ENCODE measurements at places on chromosomes 6 and 20. TPM values are rescaled to one million over a fixed set of nuclear protein-coding genes. Genes with fewer than 3 reads are reported as not detected.

DNA sequence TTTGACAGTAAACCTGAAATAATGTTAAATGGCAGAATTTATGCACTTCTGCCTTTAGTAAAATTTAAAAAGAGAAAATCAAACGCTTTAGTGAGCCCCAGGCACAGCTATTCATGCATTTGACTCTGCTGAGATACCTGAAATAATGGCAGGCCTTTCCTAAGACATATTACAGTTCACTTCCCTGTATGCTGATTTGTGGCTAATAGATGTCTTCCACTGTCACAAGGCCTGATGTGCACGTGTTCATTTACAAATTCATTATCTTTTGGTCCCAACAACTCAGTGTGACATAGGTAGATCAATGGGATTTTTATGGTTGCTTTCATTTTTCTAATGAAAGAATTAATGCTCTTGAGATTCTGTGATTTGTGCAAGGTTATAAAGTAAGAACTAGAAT, 449.7 kb upstream of the RGS17 start:
- DNase-seq: no peak

- DNase-seq: no peak
Measured at GRCh38 chr6:7237653-7238188, 75.3 kb downstream of the SSR1 start.

DNA sequence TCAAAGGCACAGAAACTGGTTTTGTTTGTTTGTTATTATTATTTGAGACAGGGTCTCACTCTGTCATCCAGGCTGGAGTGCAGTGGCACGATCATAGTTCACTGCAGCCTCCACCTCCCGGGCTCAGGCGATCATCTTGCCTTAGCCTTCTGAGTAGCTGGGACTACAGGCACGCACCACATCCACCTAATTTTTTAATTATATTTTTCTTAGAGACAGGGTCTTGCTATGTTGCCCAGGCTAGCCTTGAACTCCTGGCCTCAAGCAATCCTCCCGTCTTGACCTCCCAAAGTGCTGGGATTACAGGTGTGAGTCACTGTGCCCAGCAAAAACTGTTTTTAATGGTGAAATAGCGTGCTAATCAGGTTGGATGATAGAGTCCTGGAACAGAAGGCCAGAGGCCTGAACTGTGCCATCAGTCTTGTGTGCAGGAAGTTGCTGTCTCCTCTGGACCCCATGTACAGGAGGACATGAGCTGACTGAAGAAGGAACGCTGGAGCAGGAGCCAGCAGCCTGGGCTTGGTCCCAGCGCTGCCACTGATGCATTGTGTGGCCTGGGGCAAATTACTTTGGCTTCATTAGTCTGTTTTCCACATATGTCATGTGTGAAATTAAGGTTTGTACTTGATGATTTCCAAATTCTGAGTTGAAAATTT, 4.9 kb downstream of the TM9SF4 start:
- DNase-seq: no peak

- no peak for DNase-seq
Measured at GRCh38 chr6:26502165-26502564, 2.1 kb downstream of the BTN1A1 start.

DNA sequence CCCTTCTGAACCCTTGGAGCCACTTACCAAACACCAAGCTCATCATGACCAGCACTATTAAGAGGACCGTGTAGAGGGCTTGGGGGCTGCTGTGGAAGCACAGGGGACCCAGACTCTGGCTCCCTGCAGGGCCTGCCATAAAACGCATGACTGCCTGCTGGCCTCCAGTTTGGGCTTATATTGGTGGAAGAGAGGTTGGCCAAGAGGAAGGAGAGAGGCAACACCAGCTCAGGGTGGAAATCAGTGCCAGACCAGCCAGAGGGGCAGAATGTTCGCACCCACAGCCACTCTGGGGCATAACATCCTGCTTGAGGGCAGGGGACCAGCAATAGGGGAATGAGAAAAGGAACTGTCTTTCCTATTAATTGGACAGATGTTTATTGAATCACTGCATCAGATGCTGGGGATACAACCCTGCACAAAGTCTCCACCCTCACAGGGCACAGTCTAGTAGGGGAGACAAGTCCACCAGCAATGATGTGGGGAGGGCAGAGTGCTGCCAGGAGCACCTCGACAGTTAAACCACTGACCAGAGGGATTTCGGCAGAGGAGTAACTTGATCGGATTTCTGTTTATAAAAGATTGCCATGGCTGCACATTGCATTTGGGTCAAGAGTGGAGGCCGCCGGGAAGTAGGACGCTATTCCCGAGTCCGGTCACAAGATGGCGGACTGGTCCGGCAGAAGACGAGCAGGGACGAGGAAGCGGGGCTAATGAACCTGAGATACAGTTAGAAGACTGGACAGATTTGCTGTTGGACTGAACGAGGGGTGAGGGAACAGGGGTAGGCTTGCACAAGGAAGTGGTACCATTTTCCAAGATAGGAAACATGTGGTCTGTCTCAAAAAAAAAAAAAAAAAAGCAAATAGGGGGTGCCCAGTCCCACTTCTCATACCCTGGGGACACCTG, at the start of gene LY6G5C:
Gene LY6G5C (minus strand): TSS at position 842 of the 909 bp plus-strand sequence. CDS start 694 bp downstream, at position 148.
- DNase-seq: peak; percentile 88

GTSF1L gene
- not detected for total RNA-seq

- peak; percentile 50 for DNase-seq
Measured at GRCh38 chr6:35804996-35805736, at the start of gene LHFPL5. TSS of gene LHFPL5 (plus strand) at chr6:35805352. CDS start at chr6:35805671, 319 bp downstream.

- no peak for DNase-seq
Measured at GRCh38 chr6:11810854-11811643, 32.4 kb upstream of the ADTRP start.

- no peak for DNase-seq
Measured at GRCh38 chr6:156880913-156881312, 103.7 kb downstream of the ARID1B start.

DNA sequence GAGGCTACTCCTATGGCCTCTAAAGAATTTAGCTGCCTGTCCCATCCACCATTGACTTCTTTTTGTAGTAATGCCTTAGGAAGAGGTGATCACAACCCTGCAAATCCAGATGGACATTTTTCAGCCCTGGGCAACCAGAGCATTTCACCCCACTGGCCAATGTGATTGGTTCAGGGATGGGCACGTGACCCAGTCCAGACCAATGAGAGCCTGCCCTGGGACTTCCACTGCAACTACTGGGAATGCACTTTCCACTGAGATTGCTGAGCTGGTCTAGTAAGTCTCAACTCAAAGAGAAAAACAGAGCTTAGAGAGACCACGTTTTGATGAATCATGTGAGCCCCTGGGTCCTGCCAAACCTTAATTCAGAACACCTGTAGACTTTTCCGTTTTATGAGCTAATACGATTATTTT, 8.9 kb upstream of the UBE2V1 start:
- DNase-seq: no peak

SNAP25 gene
- not detected for total RNA-seq

- DNase-seq: no peak
Measured at GRCh38 chr6:56796196-56796532, 153.5 kb upstream of the DST start.

DNA sequence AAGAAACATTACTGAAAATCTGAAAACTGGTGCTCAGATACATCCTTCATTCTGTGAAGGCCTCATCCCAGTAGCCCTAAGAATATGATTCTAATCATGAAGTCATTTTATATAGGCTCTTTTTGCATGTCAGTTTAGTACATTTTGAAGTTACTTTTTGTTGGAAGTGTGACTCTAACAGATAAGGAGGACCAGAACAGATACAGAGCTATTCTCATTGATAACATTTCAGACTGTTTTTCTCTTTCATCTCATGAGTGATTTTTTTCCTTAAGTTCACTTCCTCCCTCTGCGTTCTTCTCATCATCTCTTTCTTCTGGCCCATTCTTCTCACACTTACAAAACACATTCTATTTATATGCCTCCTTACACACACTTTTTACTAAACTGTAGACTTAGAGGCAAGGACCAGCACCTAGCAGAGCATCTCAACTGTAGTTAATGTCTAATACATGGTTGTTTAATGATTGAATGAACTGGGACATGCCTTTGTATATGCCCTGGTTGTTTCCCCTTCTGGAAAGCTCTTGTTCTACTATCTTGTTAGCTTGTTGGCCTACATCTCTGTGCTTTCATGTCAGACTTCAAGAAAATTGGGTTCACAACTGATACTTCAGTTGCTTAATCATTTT, 8.7 kb downstream of the CTNNBL1 start:
- DNase-seq: no peak

DNA sequence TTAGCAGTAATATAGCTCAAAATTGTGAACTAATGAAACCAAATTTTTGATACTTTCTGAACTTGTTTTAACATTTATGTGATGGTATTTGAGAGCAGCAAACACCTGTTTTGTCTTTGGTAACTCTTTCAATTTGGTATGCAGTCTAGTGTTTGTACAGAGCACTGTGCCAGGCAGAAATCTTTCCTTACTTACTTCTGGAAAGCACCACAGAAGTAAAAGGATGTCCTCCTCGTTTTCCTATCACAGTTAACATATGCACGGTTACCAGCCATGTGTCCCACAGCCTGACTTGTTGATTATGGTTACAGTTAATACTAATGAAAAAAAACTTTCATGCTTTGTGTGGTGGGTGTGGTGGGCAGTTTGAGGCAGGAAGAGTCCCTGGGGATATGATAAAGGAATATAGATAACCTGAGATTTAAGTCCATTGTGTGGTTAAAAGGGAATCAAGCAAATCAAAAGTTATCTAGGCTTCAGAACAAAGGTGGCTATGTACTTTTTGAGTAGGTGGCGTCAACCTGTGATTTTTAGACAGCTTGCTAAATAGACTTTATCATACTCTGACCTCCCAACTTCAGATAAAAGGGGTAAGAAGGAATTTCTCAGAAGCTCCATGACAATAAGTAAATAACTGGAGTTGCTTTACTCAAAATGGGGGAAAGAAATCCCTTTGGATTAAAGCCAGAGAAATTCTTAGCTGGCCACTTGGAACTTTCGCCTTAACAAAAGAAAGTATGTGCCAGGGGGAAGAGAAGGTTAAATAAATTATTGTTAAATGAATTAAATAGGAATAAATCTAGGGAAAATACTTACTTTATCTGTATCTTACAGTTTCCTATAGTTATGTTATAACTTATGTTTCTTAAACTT, 20.1 kb upstream of the COL10A1 start:
- no peak for DNase-seq

BCLAF1 gene
- total RNA-seq: 59.5 TPM

GRCh38 chr6:110544472-110544871, 68.1 kb upstream of the SLC22A16 start:
- DNase-seq: no peak

USP49 gene
- 1.2 TPM for total RNA-seq

GRCh38 chr6:148750838-148751792, 4.3 kb downstream of the UST start:
- peak; percentile 64 for DNase-seq

GRCh38 chr6:128186729-128187128, 285.9 kb upstream of the THEMIS start:
- DNase-seq: no peak

DNA sequence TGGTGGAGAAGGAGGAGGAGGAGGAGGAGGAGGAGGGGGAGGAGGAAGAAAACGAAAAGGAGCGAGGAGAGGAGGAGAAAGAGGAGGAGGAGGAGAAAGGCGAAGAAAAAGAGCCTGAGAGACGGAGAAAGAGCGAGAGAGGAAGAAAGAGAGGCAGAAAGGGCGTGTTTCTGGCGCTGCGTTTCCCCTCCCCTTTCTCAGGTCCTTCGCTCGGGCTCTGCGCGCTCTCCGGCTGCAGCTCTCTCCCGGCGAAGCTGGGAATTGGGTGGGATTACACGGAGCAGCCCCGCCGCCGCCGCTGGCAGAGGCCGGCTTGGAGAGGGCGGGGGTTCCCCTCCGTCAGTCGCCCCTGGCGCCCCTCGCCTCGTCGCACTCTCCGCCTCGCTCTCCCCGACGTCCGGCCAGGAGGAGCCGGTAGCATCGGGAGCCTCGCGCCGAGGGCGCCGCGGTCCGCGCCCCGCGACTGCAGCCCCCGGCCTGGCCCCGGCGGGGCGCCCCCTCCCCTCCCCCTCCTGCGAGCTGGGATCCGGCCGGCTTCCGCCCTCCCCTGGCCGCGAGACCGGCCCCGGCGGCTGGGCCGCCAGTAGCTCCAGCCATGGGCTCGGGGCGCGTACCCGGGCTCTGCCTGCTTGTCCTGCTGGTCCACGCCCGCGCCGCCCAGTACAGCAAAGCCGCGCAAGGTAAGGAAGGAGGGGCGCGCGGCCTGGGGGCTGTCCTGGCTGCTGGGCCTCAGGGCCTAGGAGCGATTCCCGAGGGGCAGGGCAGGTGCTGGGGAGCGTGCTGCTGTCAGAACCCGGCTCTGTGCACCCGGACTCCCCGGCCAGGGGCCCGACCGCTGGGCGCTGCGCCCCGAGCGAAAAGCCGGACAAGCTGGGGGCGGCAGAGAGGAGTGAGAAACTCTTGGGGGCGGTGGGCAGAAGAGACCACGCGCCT, at the start of gene SCUBE3:
Gene SCUBE3 (plus strand): TSS at position 133 of the 933 bp plus-strand sequence. CDS start 463 bp downstream, at position 596.
- no peak for DNase-seq

DNA sequence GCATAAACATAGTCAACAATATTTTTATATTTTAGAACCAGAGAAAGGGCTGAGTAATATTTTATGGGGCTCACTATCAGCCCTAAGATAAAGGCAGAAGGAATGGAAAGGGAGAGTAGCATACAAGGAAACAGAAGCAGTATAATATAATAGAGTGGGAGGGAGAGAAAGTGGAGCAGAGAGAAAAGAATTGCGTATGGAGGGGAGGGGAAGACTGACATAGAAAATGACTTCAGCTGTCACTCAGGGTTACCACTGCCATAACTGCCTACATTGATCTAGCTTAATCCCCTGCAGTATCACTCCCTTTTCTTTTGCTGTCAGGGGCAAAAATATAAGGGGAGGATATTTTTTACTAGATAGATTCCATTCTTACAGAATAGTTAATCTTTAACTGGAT, 1133.5 kb upstream of the MAP3K7 start:
- DNase-seq: no peak

DNA sequence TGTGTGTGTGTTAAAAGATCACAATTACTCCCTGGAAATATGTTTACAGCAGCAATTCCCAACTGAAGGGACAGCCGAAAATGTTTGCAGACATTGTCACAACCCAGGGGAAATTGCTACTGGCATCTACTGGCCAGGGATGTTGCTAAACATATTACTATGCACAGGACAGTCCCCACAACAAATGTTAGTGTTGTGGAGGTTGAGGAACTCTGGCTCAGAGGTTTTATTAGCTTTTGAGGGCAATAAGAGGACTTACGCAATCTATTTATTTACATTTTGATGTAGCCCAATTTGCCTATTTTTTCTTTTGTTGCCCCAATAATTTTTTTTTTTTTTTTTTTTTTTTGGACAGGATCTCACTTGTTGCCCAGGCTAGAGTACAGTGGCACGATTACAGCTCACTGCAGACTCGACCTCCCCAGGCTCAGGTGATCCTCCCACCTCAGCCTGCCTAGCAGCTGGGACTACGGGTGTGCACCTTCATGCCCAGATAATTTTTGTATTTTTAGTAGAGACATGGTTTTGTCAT, 154.1 kb downstream of the RPS12 start:
- DNase-seq: no peak

- peak; percentile 66 for DNase-seq
Measured at GRCh38 chr6:161439093-161439492, 165.2 kb upstream of the AGPAT4 start.

TBX18 gene
- total RNA-seq: 5.5 TPM

PROKR2 gene
- total RNA-seq: not detected

Data from Right ventricle myocardium superior (tissue), 1 donor.